ENCODE measurements at places on chromosomes 1 and 21.

- no peak for DNase-seq
Measured at GRCh38 chr1:116808200-116808847, 54.1 kb downstream of the CD2 start.

GRCh38 chr1:64530969-64531692 is 61.2 kb downstream of the CACHD1 start:
- no peak for DNase-seq

GRCh38 chr1:42434340-42434739 is 21.5 kb downstream of the ZMYND12 start:
- DNase-seq: no peak

DNA sequence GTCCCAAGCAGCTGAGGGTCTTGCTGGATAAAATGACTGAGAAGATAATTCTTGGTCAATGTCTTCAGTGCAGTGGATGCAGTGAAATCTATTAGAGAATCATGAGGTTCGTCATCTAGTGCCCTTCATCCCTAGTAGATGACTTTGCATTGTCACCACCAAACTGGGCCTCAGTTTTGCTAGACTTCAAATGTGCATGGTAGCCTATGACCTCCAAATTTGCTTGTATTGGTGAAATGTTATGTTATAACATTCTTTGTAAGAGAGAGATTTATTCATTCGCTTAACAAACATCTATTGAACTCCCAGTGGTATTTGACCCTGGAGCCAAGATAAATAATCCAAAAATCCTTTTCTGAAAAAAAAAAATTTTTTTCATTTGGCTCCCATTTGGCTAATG is 183.8 kb downstream of the LMX1A start:
- no peak for DNase-seq

DNA sequence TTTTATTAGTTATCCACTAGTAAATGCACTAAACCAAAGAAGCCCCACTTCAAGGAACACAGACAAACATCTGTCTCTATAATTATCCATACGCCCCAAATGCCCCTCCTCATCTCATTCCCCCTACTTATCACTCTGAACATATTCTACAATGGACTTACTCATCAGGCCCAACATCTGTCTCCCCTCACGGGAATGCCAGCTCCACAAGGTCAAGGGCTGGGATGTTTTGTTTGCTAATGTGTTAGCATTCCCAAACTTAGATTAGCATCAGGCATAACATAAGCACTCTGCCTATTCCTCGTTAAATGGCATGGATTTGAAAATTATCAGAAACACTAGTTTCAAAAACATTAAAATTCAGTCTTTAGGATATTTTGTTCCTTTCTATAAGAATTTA is 279.5 kb downstream of the DSCAM start:
- DNase-seq: no peak

GRCh38 chr1:237811633-237812032 is 79.1 kb downstream of the ZP4 start:
- no peak for DNase-seq

GRCh38 chr1:156438278-156438987 is 62.1 kb downstream of the MEF2D start:
- DNase-seq: no peak

DNA sequence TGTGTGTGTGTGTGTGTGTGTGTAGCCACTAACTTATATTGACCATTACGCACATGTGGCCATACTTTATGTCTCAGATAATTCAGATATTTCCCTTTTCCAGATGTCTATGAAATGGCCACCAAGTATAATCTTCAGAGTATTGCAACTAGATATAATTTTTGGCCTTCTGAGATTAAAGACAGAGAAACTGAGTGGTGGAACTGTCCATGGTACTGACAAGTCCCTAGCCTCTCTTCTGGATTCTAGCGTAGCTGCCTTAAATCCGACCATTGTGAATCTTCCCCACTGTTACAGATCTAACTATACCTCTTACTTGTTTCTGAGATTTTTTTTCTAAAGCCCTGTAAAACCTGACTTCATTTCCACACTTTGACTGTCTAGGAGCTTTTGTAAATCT is 100.0 kb upstream of the SERTAD4 start:
- DNase-seq: no peak

DNA sequence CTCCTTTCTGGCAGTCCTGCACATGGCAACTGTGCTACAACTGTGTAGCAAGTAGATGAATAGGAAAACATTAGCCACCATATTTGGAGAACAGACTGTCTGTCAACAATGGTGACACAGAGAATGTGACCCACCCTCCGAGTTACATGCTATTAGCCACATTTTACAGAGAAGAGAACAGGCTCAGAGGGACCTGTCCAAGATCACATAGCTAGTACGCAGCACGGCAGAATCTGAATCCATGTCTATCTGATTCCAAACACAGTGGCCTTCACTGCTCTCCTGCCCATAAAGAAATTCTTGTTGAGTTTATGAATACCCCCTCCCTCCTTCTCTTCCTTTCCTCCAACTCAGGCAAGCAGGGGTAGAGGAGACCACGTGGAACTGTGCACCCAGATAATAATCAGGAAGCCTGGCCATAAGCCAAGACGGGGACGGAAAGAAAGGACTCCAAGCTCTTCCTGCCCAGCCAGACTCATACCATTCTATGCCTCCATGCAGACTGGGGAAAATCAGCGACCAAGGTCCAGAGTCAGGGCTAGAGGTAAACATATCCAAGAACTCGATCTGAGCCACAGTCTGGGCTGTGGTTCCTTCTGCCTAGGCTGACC is 78.8 kb downstream of the TRABD2B start:
- DNase-seq: no peak

- DNase-seq: no peak
Measured at GRCh38 chr1:201789245-201789644, 39.7 kb upstream of the IPO9 start.

DNA sequence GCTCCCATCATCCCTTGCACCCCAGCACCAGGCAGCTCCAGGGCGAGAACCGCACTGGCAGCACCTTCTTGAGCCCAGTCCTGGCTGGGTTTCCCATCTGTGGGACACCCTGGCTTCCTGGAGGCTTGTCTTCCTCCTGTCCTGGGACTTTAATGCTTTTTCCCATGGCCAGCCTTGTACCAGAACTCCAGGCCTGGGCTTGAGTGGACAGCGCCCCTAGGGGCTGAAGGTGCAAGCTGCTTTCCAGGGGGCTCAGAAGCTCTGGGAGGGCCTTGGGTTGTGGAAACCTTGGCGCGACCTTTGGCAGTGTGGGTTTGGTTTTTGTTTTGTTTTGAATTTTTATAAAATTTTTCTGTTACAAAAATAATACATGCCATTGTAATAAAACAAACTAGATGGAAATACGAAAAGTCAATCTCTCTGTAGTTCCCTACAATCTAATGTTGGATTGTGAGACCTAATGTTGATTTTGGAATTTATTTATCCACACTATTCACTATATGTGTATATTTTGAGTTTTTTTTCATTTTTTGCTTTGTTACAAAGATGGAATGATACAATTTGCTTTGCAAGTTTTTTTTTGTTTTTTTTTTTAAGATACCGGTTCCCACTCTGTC is 33.8 kb upstream of the RPL11 start:
- no peak for DNase-seq

- DNase-seq: no peak
Measured at GRCh38 chr1:44328671-44329416, 26.2 kb downstream of the ERI3 start.

- no peak for DNase-seq
Measured at GRCh38 chr1:109040989-109041620, 797 bp downstream of the WDR47 start.

DNA sequence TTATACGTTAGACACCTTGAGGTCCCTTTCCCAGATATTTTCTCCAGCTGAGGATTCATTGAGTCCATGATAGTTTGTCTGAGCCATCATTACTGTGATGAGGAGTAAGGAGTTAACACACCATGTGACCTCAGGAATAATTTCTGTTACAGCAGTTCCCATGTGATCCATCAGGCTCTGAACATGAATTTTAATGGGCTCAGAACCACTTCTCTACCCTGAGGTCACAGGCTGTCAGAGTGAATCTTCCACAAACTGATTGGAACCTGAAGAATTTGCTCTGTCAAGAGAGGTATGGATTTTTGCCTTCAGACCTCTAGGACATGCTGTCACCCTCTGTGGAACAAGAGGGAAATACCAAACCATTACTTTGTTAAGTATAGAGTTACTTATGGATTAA is 81.0 kb downstream of the NTMT2 start:
- no peak for DNase-seq

DNA sequence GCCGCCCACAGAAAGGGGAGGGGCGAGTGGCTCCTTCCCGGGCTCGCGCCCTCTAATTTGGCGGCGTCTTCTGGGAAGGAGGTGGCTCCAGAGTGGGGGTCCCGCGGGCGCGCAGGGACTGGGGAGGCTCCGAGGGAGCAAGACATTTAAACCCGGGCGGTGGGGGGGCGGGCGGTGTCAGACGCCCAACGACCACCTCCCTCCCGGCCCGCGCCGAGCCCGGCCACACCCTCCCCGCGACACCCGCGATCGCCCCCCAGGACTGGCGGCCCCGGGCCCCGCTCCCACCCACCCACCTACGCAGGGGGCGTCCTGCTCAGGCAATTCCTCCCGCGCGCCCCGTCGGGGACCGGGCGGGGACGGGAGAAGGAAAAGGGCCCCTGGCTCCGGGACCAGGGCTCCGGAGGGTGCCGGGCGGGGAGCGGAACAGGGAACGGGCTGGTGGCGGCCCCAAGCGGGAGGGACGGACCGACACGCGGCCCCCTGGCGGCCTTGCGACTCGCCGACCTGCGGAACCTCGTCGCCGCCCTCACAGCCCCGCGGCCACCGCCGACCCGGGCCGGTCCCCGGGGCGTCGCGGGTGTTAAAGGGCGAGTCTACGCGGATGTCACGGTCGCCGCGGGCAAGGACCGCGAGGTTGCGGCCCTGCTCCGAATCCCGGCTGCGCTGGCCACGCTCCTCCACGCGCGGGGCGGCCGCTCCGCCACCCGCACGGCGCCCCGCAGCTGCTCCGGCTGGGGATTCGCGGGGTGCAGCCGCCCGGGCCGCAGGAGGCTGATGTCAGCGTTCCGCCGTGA is 94.0 kb upstream of the FMN2 start:
- no peak for DNase-seq

- no peak for DNase-seq
Measured at GRCh38 chr1:20932437-20932977, 145.4 kb upstream of the HP1BP3 start.

GRCh38 chr21:27817074-27817473 is 850.2 kb upstream of the ADAMTS5 start:
- no peak for DNase-seq

DNA sequence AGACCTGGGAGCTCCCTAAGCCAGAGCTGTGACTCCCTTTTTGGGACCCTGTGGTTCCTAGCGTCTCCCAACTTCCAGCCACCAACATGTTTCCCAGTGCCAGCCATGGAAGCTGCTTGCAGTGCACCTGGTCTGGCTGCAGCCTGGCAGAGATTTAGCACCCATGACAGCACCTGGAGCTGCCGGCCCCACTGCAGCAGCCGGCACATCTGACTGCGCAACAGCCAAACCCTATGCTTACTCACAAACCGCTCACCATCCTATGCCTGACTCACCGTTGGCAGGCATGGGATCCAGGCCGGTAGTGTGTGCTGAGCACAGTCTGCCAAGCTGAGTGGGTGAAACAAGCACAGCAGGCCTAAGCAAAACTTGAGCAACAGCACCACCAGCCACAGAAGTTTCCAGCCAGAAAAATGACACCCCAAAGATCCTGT is 435.9 kb upstream of the PRMT6 start:
- no peak for DNase-seq

- DNase-seq: no peak
Measured at GRCh38 chr1:217009376-217009775, 286.1 kb upstream of the ESRRG start.

GRCh38 chr21:35510957-35511695 is 462.0 kb upstream of the RUNX1 start:
- no peak for DNase-seq

- DNase-seq: no peak
Measured at GRCh38 chr1:64310760-64311159, 107.3 kb downstream of the UBE2U start.

- DNase-seq: no peak
Measured at GRCh38 chr21:41707231-41707959, 59.5 kb downstream of the RIPK4 start.

GRCh38 chr1:225926551-225927113 is 2.6 kb upstream of the PYCR2 start:
- no peak for DNase-seq

- DNase-seq: no peak
Measured at GRCh38 chr1:97674517-97674916, 246.3 kb downstream of the DPYD start.

DNA sequence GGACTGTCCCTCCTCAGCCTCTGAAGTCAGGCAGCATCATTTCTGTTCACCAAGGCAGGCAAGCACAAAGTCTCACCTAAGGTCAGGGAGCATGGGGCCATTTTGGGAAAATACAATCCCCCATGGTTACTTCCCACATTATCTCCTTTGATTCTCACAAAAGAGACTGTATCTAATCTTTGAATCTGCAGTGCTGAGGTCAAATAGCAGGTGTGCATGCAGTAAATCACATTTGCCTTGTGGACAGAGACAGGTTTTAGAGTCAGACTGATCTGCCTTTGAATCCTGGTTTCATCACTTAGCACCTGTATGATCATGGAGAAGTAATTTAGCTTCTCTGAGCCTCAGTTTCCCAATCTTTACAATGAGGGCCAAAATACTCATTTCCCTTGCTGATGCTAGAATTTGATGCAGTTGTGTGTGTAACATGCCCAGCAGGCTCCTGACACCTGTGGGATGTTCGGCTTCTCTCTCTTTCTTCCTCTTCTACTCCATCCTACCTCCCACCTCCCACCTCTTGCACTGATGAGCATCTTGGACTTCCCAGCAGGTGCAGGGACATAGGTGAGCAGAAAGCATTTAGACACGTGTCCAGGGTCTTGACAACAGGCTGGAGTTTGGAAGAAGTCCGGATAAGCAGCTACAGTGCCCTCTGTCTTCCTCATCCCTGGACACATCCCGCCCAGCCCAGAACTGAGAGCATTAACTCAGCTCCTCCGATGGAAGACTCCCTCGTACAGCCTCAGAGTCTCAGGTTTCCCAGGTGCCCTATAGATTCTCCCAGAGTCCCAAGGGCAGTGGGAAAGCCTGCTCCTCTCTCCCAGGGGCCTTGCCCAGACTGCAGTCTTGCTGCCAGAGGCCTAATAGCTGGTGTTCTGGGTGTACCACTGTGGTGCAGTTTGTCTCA is 18.9 kb downstream of the NENF start:
- DNase-seq: no peak

DNA sequence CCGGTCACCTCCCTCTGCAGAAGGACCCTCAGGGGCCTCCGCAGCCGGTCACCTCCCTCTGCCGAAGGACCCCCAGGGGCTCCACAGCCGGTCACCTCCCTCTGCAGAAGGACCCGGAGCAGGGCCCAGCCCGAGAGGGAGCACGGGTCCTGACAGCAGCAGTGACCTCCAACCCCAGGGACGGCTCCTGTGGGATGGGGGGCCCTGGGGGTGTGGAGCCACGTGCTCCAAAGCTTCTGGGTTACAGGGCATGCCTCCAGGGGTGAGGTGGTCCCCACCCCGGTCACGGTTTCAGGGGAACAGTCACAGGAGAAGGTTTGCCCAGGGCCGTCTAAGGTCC is 40.3 kb downstream of the SLC19A1 start:
- no peak for DNase-seq

GRCh38 chr1:189787201-189787600 is 690.5 kb downstream of the BRINP3 start:
- no peak for DNase-seq

Measured in activated naive CD8-positive, alpha-beta T cell treated with anti-CD3 and anti-CD28 coated beads, Interleukin-2, amount 50 U/mL, for 16 hours (primary cell).